ENCODE measurements at places on chromosomes 1 and 21.

DNA sequence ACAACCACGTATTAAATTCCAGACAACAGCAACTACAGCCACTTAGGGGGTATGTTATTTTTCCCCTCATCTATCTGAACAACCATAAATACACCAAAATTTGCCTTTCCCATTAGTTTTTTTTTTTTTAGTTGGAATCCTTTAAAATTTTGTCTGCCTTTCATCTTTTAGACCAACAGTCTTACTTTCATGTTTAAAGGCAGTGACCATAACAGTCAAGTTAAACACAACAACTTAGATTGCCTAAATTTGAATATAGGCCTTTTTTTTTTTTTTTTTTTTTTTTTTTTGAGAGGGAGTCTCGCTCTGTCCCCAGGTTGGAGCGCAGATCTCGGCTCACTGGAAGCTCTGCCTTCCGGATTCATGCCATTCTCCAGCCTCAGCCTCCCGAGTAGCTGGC, 3.4 kb downstream of the GPBP1L1 start:
- DNase-seq: no peak

DNA sequence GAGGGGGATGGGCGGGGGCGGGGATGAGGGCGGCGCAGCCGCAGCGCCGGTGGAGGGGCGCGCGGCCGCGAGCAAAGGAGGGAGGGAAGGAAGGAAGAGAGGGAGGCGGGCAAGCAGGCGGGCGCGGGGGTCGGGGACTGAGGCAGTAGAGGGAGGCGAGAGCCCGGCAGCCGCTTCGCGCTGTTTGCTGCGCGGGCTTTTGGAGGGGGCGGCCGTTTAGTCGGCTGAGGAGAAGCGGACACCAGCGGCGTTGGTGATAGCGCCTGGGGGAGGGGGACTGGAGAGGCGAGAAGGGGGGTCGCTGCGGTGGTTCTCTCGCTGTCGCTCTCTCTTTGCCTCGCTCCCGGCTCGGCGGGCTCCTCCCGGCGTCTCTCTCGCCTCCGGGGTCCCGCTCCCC, at the start of gene HS2ST1:
Gene HS2ST1, plus strand, starts transcription at position 35 of the 397 bp plus-strand sequence.
- DNase-seq: no peak

DNA sequence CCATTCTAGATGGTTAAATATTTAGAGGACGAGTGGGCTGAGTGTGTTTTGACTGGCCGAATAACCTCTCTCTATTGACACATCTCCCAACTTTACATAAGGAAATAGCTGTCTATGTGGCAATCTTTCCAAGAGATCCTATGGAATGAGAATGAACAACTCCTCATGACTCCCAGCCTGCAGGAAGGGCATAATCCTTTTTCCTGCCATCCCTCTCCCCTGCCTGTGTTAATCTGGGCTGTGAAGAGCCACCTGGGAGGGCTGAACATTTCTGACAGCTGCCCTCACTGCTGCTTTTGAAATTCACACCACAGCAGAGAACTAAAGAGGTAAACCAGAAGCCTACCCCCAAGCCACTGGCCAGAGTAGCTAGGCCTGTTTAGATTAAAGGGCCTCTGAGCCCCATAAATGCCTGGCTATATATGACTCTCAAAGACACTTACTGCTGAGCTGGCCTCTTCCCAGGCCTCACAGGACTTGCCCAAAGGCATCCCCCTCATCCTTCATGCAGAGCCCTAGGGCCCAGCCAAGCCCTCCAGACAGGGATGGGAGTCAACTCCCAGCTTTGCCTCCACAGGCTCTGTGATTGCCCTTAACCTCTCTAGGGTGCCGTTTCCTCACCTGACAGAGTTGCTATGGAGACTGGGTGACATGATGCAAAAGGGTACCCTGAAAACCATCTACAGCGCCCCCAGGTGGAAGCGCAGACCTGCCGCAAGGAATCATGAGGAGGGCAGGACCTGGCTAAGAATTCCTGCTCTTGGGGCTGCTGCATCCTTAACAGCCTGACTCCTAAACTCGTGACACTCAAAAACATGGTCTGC, 42.0 kb upstream of the LDLRAP1 start:
- DNase-seq: no peak

DNA sequence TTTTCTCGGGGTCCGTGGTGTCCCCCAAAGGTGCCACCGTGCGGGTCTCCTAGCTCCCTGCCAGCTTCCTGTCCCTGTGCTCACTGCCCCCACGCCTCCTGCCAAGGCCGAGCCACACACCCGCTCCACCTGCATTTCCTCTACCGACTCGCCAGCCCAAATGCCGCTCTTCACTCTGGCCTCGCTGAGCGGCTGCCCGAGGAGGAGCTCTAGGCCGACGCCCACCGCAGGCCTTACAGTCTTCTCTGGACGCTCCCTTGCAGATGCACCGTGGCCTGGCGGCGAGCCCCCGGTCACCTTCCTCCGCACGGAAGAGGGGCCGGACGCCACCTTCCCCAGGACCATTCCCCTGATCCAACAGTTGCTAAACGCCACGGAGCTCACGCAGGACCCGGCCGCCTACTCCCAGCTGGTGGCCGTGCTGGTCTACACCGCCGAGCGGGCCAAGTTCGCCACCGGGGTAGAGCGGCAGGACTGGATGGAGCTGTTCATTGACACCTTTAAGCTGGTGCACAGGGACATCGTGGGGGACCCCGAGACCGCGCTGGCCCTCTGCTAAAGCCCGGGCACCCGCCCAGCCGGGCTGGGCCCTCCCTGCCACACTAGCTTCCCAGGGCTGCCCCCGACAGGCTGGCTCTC, 26.3 kb downstream of the FTCD start:
- no peak for DNase-seq

GRCh38 chr1:228018961-228019721, 12.3 kb downstream of the WNT3A start:
- no peak for DNase-seq

- DNase-seq: no peak
These were observed 75.1 kb upstream of the NEGR1 start for GRCh38 chr1:72357411-72357810.

DNA sequence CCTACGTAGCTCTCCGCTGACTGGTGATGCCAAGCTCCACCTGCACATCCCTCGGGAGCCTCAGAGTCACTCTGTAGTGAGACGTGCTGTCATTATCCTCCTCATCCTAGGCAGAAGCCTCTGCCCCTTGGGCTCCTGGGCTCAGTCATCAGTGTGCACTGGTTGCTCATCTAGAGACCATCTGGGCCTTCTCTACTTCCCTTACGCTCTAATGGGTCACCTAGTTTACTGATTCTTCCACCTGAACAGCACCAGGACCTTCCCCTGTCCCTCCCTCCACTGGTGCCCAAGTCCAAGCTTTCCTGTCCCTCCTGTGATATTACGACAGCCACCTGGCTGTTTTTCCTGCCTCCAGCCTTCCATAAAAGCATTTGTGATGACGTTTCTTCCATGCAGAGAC, 136.1 kb upstream of the ERRFI1 start:
- no peak for DNase-seq

GRCh38 chr1:110734133-110734680, 59.5 kb upstream of the KCNA3 start:
- DNase-seq: no peak

GRCh38 chr1:155218854-155219591, 10.5 kb downstream of the MTX1 start:
- DNase-seq: no peak

- DNase-seq: no peak
These were observed 3.3 kb upstream of the FMO4 start for GRCh38 chr1:171310661-171311087.

- DNase-seq: no peak
These were observed 4.4 kb upstream of the LGR6 start for GRCh38 chr1:202189001-202189790.

DNA sequence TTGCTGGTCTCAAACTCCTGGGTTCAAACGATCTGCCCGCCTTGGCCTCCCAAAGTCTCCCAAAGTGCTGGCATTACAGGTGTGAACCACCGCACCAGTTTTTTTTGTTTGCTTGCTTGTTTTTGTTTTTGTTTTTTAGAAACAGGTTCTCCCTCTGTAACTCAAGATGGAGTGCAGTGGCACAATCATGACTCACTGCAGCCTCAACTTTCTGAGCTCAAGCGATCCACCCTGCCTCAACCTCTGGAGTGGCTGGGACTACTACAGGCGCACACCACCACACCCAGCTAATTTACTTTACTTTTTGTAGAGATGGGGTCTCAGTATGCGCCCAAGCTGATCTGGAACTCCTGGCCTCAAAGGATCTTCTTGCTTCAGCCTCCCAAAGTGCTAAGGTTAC, 47.3 kb upstream of the USP1 start:
- DNase-seq: no peak

- DNase-seq: no peak
These were observed 56.8 kb upstream of the ERRFI1 start for GRCh38 chr1:8082945-8083344.

GRCh38 chr1:115090956-115091355, 1.7 kb upstream of the TSPAN2 start:
- no peak for DNase-seq

DNA sequence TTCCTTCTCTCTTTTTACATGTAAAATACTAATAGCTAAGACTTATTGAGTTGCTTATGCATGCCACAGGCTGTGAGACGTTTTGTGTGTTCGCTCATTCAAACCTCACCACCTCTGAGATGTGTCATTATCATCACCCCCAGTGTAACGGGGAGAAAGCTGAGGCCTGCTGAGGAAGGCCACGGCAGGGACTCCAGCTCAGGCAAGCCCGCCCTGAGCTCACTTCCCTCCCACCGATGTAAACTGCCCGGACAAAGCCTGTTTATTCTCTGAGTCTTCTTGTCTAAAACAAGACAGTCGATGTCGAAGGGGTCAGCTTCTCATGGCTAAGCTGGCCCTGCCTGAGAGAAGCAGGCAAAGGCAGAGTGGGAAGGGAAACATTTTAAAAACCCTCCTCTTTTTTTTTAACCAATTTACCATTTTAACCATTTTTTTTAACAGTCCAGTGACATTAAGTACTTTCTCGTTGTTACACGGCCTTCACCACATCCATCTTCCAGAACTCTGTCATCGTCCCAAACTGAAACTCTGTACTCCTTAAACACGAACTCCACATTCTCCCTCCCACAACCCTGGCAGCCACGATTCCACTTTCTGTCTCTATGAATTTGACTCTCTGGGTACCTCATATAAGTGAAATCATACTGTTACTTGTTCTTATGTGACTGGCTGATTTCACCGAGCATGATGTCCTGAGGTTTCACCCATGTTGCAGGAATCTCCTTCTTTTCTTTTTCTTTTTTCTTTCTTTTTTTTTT, 204.8 kb upstream of the GALNT2 start:
- no peak for DNase-seq

DNA sequence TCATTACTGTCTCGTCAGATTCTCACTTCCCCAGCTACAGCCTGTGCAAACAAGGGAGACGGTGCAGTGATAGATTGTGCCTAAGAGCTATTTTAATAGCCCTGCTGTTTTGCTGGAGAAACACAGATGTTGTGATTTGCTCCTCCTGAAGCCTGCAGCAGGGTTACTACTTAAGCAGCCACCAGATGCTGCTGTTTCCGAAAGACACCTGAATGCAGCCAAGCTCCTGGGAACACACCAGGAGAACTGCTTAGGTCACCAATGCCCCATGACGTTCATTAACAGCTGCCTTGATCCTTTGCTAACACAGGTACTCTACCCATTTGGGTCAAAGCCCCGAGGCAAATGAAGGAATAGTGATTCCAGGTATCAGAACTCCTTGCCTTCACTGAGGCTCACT, 411.8 kb upstream of the DAB1 start:
- no peak for DNase-seq

GRCh38 chr1:17201201-17202021, 3.5 kb upstream of the PADI1 start:
- DNase-seq: no peak
